Stimulated activated CD4-positive, alpha-beta T cell treated with anti-CD3 and anti-CD28 coated beads, Interleukin-12 subunit alpha, Interleukin-12 subunit beta, amount 100 ng/mL, for 4 hours (primary cell): ENCODE measurements at places on chromosomes 6 and 20.

DNA sequence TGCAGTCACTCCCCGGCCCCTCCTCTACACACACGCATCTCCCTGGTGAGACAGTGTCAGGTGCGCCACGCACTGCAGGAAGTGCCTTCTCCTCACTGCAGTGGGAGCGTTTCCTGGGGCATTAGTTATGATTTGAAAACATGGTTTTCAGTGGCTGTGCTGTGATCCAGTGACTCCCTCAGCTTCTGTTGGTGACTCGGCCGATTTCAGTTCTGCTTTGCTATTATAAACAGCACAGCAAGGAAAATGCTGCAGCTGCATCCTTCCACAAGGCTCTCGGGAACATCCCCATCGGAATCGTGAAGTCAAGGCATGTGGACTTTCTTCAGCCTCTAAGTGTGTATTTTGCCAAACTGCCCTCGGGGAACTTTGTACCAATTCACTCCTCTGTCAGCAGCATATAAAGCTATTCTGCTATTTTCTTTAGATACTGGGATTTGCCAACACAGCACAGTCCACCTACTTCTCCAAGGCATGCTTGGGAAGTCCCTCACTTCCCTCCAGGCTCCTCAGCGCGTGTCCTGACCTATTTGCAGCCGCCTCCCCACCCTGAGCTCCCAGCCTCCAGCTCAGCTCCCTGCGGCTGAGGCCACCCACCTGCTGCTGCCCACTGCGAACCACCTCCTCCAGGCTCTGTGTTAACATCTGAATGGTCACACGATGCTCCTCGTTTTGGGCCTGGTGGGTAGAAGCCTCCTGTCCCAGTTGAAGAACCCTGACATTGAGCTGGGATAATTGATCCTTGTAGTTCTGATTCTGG, 54.5 kb downstream of the GINS1 start:
- DNase-seq: no peak

DNA sequence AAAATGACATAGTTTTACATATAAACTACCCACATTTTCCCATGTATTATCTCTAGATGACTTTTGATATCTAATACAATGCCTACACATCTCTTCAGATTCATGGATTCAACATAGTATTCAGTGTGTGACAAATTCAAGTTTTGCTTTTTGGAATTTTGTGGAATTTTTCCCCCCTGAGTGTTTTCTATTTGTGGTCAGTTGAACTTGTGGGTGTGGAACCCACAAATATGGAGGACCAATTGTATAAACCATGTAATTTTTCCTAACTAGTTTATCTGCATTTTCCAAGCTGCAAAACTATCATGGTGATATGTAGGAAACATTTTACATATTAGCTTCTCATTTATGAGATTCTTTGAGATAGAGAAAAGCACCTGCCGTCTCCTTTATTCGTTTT, 374.3 kb upstream of the SOX4 start:
- DNase-seq: no peak

GRCh38 chr20:13012886-13013285, 4.1 kb downstream of the SPTLC3 start:
- DNase-seq: no peak

DNA sequence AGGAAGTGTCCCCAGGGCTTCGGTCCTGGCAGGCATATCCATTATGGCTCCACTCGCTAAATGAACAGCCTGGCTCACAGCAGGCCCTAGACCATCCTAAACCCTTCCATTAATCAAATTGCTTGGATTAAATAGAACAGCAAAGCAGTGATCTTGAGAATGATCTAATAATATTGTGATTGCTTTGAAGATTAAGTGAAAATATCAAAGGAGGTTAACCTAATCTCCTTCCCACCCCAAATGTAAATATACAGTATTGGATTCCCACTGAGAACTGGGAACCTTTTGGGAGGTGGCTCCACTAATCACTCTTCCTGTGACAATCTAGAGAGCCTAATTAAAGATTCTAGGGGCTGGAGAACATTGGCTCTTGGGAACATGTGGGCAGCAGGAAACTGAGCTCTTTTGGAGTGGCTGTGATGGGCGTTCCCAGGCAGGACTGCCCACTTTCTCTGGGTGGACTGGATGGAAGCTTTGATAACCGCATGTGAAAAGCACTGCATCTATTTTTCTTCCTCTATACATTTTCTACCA, 68.3 kb upstream of the FRMD1 start:
- DNase-seq: no peak

- DNase-seq: no peak
These were observed 115.4 kb upstream of the BTN3A2 start for GRCh38 chr6:26249707-26249956.

- peak; percentile 59 for DNase-seq
These were observed 26.1 kb downstream of the LOC128125822 start for GRCh38 chr6:63598049-63599036.

- no peak for DNase-seq
These were observed 69.2 kb downstream of the MRPL14 start for GRCh38 chr6:44057931-44058616.

DNA sequence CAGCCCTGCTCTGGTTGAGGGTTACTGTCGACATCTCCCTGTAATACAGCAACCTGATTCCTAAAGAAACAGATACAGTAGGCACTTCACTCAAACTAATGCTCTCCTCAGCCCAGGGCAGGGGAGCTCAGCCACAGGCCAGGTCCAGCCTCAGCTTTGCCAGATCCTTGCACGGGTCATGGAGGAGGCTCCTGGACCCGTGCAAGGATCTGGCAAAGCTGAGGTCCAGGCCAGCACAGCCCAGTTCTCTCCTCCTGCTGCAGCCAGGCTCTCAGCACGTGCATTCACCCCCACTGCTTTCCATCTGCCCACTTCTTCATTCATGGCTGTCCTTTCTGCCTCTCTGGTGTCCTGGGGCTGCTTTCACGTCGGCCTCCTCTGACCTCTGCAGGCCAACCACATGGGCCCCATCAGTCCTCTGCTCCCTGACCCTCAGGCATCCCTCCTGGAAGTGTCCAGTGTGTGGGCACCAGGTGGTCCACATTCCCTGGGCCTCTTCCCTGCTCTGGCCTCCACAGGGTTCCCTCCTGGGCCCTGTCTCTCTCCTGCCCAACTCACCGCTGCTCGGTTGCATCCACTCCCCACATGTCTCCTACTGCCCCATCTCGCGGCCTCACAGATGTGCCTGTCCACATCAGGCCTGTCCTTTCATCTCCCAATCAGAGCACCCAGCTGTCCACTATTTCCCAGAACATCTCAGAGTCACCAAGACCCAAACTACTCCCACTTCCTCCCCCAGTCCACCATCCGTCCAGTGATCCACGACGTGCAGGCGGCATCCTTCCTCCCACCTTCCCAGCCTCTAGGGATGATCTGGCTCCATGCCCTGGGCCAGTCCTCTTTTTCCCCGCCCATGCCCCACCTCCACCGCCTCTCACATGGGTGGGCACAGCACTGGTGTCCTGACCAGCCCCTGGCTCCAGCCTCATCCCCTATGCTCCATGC, 11.8 kb upstream of the CD93 start:
- DNase-seq: no peak

DNA sequence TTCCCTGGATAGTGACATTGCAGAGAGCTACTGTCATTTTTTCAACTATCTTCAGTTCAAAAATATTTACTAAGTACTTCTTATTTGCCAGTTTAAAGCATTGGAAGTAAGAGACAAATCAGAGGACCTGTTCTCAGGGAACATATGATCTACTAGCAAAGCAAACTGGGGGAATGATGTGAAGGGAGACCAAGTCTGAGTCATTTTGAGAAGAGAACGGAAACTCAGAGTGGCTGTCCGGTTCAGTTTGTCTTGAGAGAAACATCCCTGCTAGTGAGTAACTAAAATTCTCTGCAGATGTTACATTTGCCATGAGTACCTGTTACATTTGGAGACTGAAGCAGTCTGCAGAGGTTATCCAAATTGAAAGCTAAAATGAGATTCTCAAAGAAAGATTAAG, 118.3 kb downstream of the KCNQ5 start:
- no peak for DNase-seq

GRCh38 chr6:134458857-134459657, 141.1 kb upstream of the SGK1 start:
- no peak for DNase-seq

GRCh38 chr6:12064131-12064530, 52.0 kb downstream of the HIVEP1 start:
- no peak for DNase-seq
